ENCODE measurements at places on chromosomes 11 and 22.

DNA sequence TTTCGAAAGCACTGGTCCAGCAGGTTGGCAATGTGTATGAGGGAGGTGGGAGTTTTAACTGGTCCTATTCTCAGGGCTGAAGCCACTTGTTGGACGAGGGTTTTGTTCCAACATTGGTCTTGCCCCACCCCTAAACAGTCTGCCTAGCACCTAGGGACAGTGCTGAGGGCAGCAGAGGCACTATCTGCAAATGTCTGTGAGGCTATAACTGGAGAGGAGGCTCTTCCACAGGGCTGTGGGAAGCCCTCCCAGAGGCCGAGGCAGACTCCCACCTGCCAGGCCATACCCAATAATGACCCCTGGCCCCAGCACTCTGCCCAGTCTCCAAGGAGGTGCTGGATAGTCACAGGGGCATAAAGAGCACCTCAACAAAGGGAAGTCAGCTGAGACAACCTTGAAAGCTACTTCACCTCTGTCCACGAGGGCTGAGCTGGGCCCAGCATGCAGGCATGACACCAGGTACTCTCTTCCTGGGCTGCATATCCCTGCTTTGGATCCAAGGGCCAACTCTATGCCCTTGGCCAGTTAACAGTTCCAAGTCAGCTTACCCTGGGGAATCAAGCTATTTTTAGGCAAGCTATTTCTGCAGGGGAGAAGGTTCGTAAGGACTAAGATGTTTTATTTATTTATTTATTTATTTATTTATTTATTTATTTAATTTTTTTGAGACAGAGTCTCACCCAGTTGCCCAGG lies 40.2 kb upstream of the SLC25A1 start:
- no peak for DNase-seq

DNA sequence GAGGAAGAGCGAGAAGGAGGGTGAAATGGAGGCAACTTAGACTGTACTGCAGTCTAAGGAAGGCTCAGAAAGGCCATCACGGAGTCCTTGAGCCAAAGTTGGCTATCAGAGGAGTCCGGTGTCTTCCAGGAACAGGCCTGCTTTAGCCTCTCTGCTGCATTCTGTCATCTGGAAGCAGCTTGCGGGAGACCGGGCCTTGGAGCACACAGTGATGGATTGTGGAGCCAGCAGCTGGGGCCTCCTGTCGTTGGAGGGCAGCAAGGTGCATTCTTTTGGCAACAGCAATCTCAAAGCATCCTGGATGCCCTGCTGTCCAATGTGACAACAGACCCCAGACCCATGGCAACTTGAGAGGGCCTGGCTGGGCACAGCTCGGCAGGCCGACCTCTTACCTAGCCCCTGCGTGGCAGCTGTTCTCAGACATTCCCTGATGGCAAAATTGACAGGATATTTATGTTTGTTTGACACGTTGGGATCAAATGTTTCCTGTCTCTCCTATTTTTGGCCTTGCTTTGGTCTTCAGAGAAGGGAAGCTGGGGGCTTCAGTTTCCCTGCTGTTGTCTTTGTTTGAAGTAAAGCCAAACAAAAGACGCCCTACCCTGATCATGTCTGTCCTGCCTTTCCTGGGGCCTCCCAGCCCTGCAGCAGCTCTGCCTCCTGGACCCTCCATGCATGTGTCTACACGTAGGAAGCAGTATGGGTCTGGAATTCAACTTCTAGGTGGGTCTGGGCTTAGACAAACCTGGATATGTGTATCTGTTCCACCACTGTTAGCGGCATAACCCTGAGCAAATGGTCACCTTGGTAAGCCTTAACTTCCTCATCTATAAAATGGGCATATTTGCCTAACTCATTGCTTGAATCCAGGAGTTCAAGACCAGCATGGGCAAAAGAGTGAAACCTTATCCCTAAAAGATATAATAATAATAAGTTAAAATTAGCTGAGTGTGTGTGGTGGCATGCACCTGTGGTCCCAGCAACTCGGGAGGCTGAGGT lies 43.9 kb upstream of the LMO2 start:
- no peak for DNase-seq

DNA sequence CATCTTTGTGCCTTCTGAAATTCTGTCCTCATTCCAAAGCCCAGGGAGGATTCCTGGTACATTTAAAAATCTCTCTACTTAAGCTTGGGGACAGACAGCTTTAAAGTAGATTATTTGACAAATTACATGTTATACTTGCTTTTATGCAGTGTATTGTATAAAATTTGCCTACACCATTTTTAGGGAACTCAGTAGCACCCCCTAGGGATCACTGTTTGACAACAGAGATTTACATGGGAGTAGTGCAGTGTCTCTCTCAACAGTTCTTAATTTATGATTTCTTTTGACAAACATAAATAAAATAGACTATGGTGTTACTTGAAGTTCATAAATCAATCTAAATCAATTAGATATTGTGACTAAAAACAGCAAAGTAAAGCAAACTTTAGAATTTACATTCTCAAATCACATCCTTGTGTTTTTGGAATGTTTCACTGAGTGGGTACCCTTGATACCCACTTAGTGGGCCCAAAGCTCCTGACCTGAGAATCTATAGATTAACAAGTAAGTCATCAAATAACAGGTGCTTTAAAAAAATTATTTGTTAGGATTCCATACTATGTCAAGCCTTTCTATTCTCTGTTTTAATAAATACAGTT lies 428.8 kb downstream of the DYNC2H1 start:
- no peak for DNase-seq

- DNase-seq, result no peak
Observed at GRCh38 chr11:133900176-133901105, 55.1 kb upstream of the SPATA19 start.

DNA sequence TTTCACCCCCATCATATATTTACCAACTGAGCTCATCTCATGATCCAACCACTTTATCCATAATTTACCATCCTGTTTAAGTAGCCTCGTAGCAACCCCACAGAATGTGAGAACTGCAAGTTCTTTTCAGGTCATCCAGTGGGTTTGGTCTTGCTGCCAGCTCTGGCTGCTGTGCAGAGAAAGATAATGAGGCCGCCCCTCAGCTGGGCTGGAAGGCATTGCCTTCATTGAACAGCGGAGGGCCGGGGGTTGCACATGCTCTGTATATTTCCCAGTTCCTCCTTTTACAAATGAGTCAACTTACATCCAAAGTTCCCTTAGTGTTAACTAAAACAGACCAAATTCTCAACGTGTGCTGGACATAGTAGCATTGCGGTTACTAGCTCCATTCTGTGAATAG lies 96.7 kb downstream of the SYN3 start:
- DNase-seq, result no peak

GRCh38 chr11:68127714-68128681 lies 6.8 kb upstream of the CHKA start:
- DNase-seq, result no peak

DNA sequence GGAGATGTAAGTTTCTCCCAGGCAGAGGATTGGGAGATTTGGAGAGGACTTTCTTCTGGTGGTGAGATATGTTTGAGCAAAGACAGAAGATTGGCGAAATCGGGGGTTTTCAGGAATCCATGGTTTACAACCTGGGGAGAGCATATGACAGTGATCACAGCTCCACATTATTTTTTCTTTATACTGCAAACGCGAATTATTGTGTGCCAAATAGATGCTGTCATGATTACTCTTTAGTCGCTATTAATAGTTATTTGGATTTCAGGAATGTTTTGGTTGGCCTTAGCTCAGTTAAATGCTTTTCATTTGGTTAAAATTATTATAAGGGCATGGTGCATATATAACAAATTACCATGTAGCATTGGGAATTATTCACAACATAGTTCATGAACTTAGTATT lies 15.2 kb downstream of the ATXN10 start:
- no peak for DNase-seq

GRCh38 chr11:41245704-41246398 lies 213.6 kb downstream of the LRRC4C start:
- no peak for DNase-seq

- DNase-seq, result no peak
Observed at GRCh38 chr11:109789901-109790300, 303.3 kb upstream of the ZC3H12C start.

GRCh38 chr11:10022764-10023163 lies 271.3 kb downstream of the SBF2 start:
- DNase-seq, result no peak

- no peak for DNase-seq
Observed at GRCh38 chr11:32139896-32140520, 49.1 kb downstream of the RCN1 start.

GRCh38 chr11:79100093-79100910 lies 340.5 kb downstream of the TENM4 start:
- DNase-seq, result no peak

DNA sequence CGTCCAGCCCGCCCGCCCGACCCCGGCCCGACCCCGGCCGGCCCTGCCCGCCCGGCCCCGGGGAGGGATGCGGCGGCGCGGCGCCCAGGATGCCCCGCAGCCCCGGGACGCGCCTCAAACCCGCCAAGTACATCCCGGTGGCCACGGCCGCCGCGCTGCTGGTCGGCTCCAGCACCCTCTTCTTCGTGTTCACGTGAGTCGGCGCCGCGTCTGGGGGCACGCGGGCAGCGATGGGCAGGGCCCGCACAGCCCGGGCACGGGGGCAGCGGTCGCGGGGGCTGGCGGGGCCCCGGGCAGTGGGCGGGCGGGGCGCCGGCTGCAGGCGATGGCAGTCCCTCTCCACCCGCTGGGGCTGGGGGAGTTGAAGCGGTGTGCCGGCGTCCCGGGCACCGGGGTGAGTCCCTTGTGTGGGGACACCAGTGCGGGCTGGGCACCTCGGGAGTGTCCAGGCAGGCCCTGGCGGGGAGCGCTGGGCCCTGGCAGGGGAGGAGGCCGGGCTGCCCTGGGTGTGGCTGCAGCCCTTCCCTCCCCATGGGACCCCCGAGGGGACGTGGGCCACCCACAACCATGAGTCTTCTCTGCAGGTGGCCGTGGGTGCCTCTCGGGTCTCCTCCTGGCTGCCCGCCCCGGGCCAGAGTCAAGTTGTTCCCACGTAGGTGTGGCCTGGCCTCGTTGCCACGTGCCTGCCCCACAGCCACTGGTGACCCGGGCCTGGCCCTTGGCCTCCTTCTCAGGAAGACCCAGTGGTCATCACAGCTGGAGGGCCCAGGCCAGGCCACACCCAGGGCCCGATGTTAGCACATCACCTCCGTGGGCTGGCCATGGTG lies 468 bp downstream of the ZDHHC8 start:
- peak; percentile 57 for DNase-seq

DNA sequence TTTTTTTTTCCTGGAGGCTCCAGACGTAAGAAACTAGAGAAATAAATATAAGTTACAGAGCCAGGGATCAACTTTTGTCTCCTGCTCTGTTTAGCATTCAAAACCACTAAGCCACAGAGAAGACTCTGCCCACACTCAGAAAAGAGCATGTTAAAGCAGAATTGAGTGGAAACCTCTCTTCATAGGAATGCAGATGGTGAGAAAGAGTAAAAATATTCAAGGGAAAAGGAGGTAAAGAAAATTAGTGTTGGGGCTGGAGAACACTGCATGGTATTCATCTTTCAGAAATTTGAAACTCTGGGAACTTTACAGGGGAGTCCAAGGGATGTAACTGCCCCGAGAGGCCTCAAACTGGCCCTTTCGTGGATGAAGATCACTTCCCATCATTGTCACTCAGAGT lies 65.1 kb downstream of the CLMP start:
- no peak for DNase-seq

GRCh38 chr11:2549876-2550605 lies 105.2 kb downstream of the KCNQ1 start:
- no peak for DNase-seq

GRCh38 chr22:41201141-41201540 lies 4.0 kb upstream of the L3MBTL2 start:
- DNase-seq, result no peak

DNA sequence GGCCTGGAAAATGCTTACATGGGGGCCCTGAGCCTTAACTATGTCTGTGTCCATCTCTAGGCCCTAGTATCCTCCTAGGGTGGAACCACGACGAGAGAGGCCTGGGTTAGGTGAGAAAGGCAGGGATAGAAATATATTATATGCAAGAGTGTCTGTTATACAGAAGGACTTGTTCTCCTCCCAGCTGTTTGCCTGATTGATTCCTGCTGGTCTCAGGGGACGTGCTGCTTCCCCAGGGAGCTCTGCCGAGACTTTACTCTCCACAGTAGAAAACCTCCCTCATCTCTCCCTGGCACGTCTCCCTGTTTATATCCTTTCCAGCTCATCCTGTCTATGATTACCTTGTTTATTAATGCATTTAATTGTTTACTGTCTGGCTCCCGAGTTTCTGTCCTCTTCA lies 132.6 kb downstream of the MIAT start:
- no peak for DNase-seq

- DNase-seq, result peak; percentile 79
Observed at GRCh38 chr11:77047007-77047927, 13.1 kb downstream of the B3GNT6 start.

Measured in CD8-positive, alpha-beta T cell (primary cell).